Coronary artery (tissue), 2 donors: ENCODE measurements at places on chromosomes 2 and 18.
A peak's percentile ranks its signal among the peaks of the same experiment; 100 is the strongest.

GRCh38 chr2:230873661-230874401 is 9.1 kb downstream of the ITM2C start:
- DNase-seq: no peak

DNA sequence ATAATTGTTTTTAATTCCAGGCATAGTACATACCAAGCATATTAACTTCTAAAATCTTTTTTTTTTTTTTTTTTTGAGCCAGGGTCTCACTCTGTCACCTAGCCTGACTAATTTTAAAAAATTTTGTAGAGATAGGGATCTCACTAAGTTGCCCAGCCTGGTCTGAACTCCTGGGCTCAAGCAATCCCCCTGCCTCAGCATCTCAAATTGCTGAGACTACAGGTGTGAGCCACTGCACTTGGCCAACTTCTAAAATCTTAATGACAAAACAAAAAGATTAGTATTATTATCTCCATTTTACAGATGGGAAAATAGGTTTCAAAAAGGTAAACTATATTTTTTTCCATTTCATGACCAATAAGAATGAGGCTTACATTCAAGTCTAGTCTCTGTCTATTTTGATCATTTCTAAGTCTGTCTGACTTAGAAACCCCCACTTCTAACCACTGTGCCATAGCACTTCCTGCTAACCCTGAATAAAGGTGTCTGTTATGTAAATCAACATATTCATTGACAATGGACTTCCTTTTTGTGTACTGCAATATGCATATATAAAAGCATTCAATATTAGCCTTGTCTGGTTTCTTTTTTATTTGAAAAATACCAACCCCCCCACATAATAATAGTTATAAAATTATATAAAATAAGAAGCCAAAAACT is 28.7 kb upstream of the ZEB2 start:
- DNase-seq: no peak

DNA sequence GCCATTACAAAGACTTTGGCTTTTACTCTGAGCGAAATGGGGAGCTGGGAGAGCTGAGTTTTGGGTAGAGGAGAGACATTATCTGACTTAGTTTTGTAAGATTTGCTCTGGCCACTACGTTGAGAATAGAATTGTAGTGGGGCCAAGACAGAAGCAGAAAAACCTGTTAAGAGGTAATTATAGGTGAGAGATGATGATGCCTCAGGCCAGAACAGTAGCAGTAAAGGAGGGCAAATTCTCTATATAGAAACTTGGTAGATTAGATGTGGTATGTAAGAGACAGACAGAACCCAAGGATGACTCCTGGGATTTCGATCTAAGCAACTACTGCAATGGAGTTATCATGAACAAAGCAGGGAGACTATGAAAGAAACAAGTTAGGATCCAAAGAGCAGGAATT is 17.4 kb upstream of the CREB1 start:
- no peak for DNase-seq

DNA sequence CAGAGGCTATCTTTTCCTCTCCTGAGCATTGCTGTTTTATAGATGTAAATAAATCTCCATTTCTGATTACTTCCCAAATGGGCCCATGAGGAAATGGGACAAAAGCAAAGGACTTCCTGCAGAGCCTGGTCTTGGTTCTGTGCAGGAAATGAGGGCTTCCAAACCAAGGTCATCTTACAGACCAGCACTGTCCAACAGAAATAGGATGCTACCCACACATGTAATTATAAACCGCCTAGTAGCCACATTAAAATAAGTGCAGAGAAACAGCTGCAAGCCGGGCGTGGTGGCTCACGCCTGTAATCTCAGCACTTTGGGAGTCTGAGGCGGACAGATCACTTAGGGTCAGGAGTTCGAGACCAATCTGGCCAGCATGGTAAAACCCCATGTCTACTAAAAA is 6.2 kb downstream of the TTL start:
- DNase-seq: no peak

GRCh38 chr2:17959833-17960232 is 81.4 kb downstream of the KCNS3 start:
- no peak for DNase-seq

GRCh38 chr2:190748966-190749365 is 100.1 kb downstream of the NAB1 start:
- DNase-seq: no peak

GRCh38 chr2:127401757-127402695 is 14.3 kb upstream of the MAP3K2 start:
- DNase-seq: no peak

GRCh38 chr2:27522400-27522945 is 25.8 kb downstream of the GCKR start:
- DNase-seq: no peak

GRCh38 chr2:134609924-134610513 is 108.8 kb downstream of the TMEM163 start:
- no peak for DNase-seq

- DNase-seq: peak; percentile 47
These were observed 81.1 kb downstream of the SEPTIN10 start for GRCh38 chr2:109532728-109533076.

DNA sequence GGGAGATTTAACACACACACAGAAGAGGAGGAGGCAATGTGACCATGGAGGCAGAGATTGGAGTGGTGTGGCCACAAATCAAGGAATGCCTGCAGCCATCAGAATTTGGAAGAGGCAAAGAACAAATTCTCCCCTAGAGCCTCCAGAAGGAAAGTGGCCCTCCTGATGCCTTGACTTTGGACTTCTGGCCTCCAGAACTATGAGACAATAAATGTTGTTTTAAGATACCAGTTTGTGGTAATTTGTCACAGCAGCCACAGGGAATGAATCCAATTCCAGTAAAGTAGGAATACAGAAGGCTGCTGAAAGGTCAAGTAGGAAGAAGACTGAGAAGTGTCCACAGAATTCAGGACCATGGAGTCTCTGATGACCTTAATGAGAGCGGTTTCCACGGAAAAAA is 18.1 kb downstream of the PAIP2B start:
- DNase-seq: no peak

DNA sequence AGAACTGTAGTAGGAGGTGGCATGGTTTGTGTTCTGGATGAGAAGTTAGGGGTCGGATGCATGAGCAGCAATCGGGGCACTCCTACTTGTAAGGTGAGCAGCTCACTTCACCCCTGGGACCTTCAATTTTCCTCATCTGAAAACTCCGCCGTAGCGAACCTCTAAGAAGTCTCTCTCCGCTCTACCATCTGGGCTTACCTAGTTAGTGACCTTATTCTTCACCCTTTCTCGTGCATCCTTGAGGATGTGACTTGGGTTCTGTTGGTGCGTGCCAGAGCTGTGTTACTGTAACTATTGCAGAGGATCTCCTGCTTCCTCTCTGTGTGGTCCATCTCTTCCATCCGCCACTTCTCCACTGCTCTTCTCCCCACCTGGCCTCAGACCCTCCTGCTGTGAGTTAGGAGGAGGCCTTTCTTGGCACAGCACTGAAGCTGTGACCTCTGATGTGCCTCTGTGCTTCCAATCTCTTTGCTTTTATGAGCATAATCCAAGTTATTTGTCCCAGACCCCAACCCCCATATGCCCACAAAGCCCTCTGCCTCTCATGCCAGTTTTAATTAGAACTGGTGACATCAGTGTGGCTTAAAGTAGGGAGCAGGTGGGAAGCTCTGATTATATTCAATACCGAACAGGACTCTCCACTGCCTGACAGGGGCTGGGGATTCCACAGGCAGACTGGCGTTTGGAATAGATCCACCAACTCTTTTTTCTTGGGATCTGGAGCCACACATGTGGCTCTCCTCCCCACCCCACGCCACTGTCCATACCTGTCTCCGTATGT is 178.4 kb downstream of the BCL2 start:
- no peak for DNase-seq

DNA sequence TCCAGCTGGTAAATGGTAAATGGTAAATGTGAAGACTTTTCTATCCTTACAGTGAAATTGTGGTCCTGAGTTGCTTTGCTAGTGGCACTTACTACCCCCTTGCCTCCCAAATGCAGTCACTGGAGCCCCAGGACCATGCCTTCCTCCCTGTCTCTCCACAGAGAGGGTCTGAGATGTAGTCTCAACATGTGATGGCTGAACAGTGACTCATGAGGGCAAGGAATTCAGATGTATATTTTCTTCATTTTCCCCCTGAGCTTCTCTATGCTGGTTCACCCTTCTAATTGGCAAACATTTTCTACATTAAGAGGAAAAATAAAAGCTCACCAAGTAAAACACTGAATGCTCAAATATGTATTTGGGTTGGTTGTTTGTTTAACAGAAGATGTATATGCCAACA is 232.0 kb downstream of the SH3BP4 start:
- DNase-seq: no peak

DNA sequence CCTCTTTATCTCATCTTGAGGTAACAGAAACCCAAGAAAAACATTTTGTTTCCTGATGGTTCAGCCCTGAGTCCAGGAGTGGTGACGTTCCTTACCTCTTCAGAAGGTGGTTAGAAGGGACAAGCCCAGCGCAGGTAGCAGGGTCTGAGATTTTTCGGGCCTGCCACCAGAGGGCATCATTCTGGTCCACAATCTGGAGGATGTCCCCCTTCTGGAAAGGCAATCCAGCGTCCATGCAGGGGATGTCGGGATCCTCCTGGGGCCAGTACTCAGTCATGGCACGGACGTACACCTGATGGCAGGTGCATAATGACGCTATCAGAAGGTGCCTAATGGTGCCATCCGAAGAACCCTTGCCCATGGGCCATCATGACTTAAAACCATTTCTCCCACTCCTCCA is 17.7 kb downstream of the MPP4 start:
- no peak for DNase-seq

DNA sequence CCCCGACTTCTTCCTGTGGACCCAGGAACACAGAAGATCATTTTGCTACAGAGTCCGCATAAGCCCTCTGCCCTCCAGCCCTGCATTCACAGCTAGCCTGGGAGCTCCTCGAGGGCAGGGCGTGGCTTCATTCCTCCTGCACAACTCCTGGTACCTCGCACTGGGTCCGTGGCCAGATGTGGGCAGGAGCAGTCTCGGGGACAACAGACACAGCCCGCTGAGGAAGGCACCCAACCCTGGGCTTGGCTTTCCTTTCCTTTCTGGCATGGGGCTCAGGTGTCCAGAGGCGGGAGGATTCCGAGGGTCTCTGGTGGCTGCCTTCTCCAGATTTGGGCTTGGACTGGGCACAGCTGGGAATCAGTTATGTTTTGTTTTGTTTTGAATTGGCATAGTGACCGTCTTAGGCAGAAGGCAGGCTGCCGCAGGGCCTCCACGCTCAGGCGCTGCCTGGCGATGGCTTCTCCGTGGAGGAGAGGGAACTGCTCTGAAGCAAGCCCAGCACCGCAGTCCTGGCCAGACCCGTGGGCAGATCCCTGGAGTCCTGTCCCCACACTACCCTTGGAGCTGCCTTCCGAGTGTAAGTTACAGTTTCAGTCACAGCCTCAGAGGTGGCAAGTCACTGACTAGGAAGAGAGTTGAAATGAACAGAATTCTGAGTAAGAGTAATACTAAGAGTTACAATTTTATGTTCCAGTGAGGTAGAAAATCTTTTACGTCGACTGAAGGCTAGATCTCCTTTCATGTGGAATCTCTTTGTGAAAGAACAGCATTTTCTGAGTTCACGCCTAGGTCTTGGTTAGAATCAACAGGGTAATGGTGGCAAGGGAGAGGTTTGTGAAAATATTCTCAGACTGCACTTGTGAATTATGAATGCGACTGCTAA is 47.9 kb downstream of the LDLRAD4 start:
- no peak for DNase-seq

DNA sequence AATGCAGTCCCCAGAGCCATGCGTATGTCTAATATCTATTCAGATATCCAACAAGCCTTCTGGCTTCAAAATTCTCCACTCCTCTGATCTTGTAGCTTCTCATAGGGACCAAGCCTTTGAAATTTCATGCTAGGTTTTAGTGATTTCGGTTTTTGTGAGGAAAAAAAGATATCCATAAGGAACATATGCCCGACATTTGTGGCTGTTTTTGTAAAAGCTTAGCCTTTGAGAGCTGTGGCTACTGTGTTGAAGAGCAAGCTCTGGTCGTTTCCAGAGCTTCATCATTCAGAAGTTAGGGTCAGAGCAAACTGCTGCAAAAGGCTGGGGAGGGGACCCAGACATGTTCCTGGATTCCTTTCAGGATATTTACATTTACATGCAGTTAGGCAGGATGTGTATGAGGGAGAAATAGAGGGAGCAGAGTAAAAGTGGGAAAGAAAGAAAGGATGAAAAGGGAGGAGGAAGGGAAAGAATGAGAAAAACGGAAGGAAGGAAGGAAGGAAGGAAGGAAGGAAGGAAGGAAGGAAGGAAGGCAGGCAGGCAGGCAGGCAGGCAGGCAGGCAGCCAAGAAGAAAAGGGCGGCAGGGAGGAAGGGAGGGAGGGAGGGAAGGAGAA is 70.2 kb downstream of the NCKAP5 start:
- no peak for DNase-seq

GRCh38 chr2:216144372-216144771 is 35.2 kb downstream of the XRCC5 start:
- DNase-seq: no peak

DNA sequence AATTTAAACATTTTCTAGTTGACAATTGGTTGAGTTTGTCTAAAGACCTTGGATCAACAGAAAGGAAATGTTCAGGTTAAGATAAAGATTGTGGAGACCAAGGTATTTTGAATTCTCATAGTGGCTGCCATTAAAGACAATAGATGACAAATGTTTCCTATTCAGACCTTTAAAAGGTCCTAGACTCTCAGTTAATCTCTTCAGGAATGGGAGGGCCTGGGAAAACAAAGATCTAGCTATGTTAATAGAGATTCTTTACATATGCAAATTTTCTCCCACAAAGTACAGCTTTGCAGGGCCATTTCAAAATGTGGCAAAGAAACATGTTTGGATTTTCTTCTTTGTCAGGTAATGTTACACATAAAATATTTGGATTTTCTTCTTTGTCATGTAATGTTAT is 403.9 kb downstream of the SPAG16 start:
- DNase-seq: no peak

- DNase-seq: no peak
These were observed 8.6 kb downstream of the ACP1 start for GRCh38 chr2:273333-273732.

DNA sequence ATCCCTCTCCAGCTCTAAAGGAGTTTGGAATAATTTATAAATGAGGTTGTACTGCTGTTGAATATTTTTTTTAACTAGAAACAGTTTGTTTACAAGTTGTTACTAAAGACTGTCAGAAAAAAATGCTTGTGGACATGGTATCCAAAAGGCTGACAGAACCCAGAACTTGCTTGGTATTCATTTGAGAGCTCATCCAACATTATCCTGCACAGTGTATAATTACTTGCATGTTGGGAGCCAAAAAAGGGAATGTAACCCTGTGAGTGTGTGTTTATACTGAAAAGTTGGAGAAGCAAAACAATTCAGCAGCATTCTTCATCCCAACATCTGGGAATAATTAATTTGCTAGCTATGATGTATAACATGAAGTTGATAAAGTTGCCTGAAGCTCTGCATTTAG is 42.1 kb upstream of the EHBP1 start:
- DNase-seq: no peak

DNA sequence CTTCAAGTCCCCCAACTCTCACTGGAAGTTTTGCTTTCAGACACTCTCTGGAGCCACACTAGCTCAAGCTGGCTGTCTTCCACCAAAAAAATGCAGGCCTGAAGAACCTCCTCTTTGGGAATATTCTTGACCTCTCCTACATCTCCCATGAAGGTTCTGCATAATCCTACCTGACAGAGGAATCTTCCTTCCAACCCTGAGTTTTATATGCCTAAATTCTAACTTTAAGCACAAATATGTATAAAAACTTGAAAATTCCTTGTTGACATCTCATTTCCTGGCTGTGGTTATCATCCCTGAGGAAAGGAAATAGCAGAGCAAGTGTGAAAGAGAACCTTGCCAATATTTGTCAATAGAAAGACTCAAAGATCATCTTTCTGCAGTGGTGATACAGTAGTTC is 249.0 kb downstream of the LPIN1 start:
- no peak for DNase-seq
